Stimulated activated CD4-positive, alpha-beta T cell treated with anti-CD3 and anti-CD28 coated beads, Interleukin-15, amount 100 ng/mL, for 1 hour (primary cell): ENCODE measurements at places on chromosomes 13 and 19.
A peak's percentile ranks its signal among the peaks of the same experiment; 100 is the strongest.

GRCh38 chr13:51781246-51782022, 22.5 kb downstream of the DHRS12 start:
- no peak for DNase-seq

- DNase-seq: no peak
Observed at GRCh38 chr19:16125737-16126495, 14.2 kb downstream of the RAB8A start.

- no peak for DNase-seq
Observed at GRCh38 chr19:13794398-13794756, 866 bp upstream of the ZSWIM4 start.

- DNase-seq: peak; percentile 80
Observed at GRCh38 chr19:34254046-34254697, at the start of gene GARRE1. GARRE1 (plus strand) TSS chr19:34254554; CDS start chr19:34300474, 45,920 bp downstream.

- no peak for DNase-seq
Observed at GRCh38 chr19:52142001-52142595, 2.4 kb upstream of the ZNF616 start.

DNA sequence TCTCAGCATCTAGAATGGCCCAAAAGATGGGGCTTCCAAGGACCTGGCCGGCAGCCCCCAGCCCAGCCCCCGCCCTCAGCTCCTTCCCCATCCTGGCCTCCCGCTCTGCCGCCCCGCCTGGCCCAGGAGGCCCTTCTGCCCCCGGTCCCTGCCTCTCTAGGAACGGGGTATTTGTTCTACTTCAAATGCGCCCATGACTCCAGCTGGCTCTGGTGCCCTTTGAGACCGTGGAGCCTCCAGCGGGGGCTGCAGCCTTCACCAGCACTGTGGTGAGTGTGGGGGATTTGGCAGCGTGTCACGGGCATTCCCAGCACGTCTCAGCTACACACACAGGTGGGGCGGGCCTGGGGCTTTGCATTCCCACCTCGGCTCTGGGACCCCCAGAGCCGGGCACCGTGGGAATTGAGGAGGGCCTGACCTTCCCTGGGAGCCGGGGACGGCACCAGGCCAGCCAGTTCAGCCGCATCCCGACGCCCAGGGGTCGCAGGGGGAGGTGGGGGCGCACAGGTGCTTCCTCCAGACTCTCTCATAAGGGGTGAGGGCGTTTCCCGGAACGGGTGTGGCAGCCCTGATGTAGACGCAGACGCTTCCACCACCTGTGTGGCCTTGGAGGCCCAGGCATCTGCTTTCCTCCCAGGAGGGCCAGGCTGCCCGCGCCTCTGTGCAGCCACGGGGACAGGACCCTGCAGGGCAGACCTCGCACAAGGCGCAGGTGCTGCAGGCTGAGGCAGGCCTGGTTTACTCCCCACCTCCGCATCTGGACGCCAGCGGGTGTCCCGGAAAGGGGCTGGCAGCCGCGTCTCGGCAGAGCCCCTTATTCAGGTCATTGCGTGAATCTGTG, 947 bp downstream of the ATP4B start:
- no peak for DNase-seq

GRCh38 chr13:80334597-80335260, 6.2 kb downstream of the SPRY2 start:
- DNase-seq: no peak

GRCh38 chr13:66577358-66577757, 652.8 kb downstream of the PCDH9 start:
- no peak for DNase-seq

DNA sequence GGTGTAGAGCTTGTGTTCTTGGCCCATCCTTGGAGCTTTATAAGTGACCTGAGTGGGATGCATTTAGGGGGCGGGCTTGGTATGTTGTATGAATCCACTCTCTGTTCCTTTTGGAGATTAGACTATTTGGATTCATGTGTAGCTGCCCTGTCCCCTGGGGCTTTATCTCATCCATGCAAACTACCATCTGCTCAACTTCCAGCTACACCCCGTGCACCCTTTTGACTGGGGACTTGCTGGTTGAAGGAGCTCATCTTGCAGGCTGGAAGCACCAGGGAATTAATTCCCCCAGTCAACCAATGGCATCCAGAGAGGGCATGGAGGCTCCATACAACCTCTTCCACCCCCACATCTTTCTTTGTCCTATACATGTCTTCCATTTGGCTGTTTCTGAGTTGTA, 6.1 kb downstream of the CLEC4M start:
- no peak for DNase-seq

DNA sequence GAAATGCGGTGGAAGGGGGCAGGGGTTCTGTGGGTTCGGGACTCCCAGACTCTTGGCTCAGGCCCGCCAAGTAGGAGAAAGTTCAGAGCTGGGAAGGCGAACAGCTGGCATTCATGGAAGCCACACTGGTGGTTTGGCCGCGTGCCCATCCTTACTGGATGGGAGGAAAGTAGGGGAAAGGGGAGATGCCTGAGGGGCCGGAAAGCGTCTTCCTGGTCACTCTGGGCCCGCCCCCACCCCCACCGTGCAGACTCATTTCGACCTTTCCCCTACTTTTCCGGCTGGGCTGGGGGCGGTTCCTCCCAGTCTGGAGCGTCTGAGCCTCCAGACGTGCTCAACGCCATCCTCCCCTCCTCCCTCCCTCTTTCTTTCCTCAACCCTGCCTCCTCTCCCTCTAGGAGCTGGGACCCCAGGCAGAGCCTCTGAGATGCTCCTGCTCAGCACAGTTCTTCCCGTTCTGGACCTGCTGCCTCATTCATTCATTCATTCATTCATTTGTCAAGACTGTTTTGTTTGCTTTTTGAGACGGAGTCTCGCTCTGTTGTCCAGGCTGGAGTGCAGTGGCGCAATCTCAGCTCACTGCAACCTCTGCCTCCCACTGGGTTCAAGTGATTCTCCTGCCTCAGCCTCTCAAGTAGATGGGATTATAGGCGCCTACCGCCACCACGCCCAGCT, 3.5 kb downstream of the ANGPTL4 start:
- DNase-seq: no peak

- DNase-seq: no peak
Observed at GRCh38 chr19:58566989-58567388, 6.1 kb downstream of the MZF1 start.

GRCh38 chr13:60617991-60618733, 221.1 kb downstream of the TDRD3 start:
- no peak for DNase-seq

GRCh38 chr13:21556051-21556450, 47.9 kb downstream of the MICU2 start:
- DNase-seq: no peak
